ENCODE measurements at places on chromosomes 2 and 18. TPM values are rescaled to one million over a fixed set of nuclear protein-coding genes. Genes with fewer than 3 reads are reported as not detected.

The ALK gene
- not detected for polyA plus RNA-seq

The CXCR2 gene
- polyA plus RNA-seq = not detected

The GREB1L gene
- not detected for polyA plus RNA-seq

The CRYGC gene
- polyA plus RNA-seq = not detected

- no peak for DNase-seq
Measured at GRCh38 chr2:74935975-74936391, 22.5 kb upstream of the POLE4 start.

DNA sequence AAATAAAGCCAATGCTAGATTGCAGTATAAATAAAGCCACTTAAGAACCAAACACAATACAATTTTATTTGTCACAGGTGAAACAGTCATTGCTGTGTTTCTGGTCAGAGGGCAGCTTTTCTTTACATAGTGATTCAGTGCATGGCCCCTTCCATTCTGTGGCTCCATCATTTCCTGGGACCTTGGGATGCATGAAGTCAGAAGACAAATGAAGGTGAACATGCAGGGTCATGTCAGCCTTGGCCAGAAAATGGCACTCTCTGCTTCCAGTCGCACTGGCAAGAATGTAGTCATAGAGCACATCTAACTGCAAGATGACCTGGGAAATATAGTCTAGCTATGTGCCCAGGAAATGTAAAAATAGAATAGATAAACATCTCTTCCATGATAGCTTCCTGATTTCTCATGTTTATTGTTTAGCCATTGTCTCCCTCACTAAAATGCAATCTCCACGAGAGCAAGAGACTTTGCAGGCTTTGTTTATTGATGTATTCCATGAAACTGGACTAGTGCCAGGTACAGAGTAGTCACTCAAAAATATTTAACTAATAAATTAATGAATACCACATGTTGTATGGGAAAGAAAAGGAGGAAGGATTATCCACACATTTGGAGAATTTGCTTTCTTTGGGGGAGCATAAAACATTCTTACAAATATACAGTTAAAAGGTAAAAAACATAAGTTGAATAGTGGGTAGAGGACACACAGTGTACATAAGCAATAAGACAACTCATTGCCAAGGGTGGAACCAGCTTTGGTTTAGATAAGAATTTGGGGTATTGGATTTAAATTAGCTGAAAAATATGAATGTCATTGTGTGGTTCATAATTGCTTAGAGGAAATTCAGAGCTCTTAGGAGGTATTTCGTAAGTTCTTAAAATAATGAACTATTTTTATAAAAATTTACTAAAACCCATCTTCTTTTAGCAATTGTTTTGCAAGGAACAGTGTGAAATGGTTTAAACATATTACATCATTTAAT is 343.8 kb downstream of the PID1 start:
- no peak for DNase-seq

DNA sequence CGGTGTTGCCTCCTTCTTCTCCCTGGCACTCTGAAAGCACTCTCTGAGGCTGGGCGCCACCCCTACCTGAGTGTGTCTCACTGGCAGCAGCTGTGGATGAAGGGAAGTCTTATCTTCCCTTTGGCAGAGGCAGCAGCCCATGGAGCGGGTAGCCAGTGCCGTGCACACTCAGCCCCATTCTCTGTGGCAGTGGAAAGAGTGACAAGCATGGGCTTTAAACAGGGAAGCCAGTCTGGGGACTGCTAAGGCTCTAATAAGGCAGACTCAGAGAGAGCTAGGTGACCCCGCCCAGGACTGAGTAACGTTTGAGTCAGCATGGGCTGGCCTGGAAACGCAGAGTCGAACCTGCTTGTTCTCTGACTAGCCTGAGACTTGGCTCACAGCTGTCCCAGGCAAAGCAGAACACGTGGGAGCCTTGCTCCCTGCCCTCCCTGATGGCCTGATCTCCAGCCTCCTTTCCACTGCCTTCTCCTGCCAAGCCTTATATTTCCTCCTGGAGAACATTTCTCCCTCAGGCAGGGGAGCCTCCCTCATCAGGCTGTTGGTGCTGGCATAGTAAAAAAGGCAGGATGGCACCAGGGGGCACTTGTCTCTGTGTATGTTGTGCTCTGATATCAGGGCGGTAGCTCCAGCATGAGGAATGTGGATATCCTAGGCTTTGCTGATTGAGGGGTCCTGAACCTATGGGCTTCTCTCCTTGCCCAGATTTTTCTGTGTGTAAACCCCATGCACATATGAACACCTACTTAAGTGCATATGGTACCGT is 93.9 kb upstream of the LGALSL start:
- DNase-seq = peak; percentile 15

- no peak for DNase-seq
Measured at GRCh38 chr2:189222468-189223105, 43.0 kb upstream of the COL5A2 start.

DNA sequence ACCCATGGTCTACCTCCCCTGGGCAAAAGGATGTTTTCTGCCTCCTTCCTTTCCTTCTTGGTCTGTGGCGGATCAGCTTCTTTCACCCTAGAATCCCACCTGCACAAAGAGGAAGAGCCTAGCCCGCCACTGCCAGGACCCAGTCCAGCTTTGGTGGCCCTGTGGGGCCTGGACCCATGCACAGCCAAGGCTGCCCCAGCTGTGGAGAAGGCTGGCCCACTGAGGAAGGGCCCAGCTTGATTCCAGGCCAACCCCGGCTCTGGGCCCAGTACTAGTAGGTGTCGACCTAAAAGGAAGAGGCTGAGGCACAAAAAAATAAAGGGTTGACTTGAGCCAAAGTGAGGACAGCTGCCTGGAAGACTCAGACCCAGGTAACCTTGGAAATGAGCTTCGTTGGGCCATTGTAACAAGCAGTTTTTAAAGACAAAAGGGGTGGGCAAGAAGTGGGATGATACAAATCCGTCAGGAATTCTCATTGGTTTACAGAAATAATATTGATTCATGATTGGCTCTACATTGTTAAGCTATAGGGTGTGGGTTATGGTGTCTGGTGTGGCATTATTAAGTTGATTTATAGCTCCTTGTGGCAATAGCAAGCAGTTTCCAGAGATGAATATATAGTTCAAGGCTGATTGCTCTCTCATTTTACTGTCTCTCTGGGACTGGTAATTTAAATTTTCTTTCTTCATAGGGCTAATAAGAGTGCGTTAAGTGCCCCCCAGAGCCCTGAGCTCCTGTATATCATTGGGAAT is 29.8 kb upstream of the MAL start:
- no peak for DNase-seq

GRCh38 chr2:184425083-184425482 is 173.2 kb upstream of the ZNF804A start:
- DNase-seq = no peak

DNA sequence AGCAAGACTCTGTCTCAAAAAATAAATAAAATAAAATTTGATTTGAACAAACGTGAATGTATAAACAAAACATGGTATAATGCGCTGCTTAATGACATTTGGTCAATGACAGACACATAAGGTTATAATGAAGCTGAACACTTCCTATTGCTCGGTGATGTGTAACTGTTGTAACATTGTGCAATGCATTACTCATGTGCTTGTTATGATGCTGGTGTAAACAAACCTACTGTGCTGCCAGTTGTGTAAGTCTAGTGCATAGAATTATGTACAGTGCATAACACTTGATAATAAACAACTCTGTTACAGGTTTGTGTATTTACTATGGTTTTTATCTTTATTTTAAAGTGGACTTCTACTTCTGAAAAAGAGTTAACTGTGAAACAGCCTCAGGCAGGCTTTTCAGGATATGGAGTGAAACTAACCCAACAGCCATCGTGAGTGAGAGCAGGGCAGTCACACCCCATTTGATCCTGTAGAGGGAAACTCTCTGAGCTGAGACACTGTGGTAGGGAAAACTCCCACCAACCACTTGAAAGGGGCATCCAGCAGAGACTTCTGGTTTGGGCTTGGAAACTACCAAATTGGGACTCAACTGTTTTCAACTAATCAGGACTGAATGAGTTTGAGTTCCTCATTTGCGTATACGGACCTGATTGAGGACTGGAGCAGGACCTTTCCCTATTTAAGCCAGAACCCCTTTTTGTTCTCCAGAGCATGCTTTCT is 8.7 kb upstream of the RPRD1A start:
- DNase-seq = no peak

DNA sequence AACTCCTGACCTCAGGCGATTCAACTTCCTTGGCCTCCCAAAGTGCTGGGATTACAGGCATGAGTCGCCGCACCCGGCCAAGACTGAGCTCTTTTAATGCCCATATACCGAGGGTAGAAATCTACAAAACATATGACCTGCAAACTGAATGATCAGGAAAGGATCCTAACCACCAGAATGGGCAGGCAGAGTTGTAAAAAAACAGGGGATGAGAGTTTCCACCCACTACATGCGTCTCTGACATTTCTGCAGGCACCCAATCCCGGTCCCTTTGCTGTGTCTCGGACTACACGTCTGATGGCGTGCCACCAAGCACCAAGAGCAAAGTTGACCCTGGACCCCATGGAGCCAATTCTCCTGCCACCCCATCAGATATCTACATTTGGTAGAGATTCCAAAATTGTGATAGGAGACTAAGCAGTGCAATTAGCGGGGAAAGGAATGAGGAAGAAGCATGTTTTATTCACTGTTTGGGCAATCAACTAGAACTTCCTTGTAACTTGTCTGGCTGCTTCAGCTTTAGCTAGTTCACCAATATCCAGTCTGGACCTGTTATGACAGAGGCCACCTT is 74.1 kb downstream of the ATP8B1 start:
- DNase-seq = no peak

DNA sequence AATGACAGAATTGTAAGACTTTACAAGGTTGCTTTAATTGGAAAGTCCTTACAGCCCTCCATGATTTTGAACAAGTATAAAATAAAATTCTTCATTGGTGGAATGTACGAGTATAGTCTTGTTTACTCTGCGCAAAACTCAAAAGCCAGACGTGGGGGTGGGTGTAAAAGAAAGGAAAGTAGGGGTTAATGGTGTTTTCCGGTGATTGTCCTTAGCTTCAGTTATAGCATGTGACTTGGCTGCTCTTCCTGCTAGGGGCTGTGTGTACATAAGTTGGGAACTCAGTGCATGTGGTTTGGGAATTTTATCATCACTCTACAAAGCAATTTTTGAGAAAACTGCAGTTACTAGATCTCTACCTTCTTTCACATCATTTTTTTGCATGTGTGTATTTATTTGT is 82.4 kb upstream of the CAVIN2 start:
- no peak for DNase-seq

DNA sequence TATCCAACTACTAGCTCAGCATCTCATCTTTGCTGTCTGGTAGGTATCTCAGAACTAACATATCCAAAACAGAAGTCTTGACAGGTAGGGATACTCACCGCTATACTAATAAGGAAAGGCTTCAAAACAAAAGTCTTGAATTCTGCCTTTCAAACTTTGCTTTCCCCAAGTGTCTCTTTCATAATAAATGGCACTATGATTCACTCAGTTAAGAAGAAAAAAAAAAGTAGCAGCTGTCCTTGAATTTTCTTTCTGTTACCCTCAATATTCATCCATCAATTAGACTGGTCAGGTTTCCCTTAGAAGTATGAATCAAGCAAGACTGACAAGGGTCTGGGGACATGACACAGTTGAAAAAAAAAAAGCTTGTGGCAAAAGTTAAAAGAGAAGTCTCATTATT is 175.1 kb downstream of the GULP1 start:
- no peak for DNase-seq

- no peak for DNase-seq
Measured at GRCh38 chr18:363301-364085, 95.6 kb upstream of the THOC1 start.
